ENCODE measurements at places on chromosomes 13 and 19.

- DNase-seq = no peak
Measured at GRCh38 chr19:35112995-35113688, 2.5 kb upstream of the FXYD3 start.

DNA sequence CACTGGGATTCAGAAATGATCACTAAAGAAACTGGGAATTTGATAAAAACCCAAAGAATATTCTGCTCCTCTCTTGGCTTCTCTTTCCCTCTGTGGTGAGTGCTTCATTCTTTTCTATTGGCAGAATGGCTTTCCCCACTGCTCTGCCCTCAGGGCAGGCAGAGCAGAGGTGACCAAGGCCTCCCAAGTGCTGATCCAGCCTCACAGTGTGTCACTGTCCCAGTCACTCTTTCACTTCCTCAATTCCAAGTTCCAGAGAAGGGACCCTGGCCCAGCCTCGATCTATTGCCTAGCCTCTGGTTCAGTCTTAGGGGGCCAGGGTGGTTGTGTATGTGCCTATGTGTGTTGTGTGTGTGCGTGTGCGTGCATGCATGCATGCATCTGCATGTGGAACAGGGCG is 180.6 kb upstream of the TMTC4 start:
- DNase-seq = no peak

- no peak for DNase-seq
Measured at GRCh38 chr19:19652482-19653295, 9.2 kb upstream of the GMIP start.

DNA sequence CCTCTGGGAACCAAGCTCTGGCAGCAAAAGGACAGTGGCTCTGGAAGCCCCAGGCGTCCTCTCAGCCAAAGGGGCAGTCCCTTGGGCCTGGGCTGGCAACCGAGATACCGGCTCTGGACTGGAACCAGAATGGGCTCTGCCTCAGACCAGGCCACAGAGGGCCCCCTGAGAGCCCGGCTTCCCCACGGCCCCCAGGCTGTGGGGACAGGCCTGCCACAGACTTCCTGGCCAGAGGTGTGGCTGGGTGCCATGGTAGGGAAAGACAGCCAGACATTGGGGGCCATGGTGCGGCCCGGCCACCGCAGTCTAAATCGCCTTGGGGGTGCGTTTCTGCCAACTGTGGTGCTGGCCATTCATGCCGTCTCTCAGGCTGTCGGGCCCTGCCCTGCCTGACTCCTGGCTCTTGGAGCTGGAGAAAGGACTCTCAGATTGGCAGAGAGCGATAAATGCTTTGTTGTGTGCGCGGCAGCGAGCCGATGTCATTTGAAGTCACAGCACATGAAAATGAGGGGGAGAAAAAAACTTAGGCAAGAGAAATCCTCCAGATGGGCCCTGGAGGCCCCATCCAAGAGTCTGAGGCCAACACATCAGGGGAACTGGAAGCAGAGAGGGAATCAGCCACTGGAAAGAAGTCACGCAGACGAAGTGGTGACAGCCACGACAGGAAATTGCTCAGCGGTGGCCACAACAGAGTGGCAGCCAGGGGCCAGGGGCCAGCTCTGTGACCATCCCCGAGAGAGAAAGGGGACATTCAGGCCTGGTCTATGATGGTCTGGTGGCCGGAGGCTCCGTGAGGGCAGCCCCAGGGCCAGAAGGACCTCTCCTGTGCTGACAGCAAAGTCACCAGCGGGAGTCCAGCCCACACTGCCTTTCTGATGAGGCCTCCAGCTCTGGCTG is 26.5 kb downstream of the SH3GL1 start:
- no peak for DNase-seq

DNA sequence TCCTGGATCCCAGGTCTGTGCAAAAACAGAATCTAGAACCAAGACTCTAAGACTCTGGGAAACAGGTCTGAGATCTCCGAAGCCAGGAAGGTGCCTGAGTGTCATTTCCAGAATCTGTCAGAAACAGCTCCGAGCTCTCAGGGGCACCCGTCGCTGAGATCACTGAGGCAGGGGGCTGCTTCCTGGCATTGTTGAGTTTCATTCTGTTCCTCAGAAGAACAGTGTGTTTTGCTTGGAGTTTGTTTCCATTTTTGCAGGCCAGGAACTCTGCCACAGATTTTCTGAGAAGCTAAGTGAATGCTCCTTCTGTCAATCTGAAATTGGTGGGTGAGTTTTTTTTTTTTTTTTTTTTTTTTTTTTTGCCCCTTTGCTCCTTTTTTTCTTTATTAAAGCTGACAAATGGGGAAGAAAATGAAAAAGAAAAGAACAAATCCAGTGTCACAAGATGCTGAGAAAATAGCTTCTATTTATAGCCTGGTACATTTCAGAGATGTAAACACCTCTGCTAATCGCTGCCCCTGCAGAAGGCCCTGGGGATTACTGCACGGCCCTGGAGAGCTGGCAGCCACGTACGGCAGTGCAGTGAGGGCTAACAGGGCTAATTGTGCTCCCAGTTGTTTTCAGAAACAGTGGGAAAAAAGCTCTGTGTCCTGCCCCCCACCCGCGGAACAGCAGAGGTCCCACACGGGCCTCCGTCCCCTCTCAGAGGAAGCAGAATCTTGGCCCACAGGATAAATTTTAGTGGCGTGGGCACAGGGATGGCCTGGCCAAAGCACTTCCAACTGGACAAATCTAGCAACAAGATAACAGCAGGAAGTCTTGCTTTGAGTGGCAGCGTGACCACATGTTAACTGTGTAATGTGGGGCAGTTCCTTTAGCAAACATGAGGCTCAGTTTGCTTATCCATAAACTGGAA is 237.6 kb upstream of the IRS2 start:
- DNase-seq = no peak

DNA sequence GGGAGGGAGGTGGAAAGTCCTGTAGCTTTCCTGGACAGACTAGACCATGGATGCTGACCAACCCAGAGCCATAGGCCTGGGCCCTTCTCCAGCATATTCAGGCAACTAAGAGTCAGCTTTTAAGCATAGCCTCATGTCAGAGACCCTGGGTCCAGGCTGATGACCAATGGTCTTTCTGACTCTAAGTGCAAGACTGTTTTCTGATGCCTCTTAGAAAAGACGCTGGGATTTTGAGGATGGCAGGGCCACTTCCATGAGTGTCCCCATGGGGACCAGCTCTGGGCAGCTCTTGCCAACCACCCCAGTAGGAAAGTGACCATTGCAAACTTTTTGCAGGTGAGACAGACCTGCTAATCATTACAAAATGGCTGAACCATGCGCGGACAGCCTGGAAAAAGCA is 135.6 kb upstream of the KL start:
- no peak for DNase-seq

- no peak for DNase-seq
Measured at GRCh38 chr13:98869408-98870090, 108.3 kb downstream of the DOCK9 start.

DNA sequence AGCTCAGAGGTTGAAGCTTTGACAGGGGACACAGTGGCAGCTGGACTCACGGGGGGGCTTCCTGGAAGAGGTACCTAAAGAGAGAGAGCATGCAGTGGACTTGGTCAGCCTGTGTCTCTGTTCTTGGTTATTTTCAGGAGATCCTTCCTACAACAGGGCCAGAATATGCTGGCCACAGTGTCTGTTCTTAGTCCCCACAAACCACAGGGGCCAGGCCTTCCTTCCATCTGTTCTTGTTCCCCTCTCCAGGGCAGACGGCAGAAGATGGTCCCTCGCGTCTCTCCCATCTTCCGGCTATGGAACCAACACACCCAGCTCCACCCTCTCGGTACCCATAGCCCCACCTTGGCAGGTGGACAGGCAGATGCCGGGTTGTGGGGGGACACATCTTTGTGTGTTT is 24.8 kb downstream of the MAST3 start:
- DNase-seq = no peak
